Endothelial cell of umbilical vein (primary cell): ENCODE measurements at places on chromosomes 7 and 10.
A peak's percentile ranks its signal among the peaks of the same experiment; 100 is the strongest.

GRCh38 chr7:133551466-133551865 lies 298.6 kb downstream of the EXOC4 start:
- DNase-seq = no peak

DNA sequence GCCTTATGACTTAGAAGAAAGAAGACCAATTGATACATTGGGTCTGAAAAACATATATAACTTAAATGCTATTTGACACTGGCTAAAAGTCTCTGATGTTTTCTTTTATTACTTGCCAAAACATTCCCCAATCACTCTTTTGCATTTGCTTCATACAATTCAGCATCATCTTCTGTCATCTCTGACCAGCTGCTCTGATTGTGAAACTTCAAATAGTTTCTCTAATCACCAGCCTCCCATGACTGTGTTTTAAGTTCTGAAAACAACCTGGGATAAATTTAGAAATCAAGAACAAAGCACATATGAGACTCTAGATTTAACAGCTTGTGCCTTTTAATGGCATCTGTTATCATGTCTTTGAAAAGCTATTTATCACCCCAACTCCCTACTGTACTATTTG lies 208.4 kb upstream of the KCND2 start:
- no peak for DNase-seq

DNA sequence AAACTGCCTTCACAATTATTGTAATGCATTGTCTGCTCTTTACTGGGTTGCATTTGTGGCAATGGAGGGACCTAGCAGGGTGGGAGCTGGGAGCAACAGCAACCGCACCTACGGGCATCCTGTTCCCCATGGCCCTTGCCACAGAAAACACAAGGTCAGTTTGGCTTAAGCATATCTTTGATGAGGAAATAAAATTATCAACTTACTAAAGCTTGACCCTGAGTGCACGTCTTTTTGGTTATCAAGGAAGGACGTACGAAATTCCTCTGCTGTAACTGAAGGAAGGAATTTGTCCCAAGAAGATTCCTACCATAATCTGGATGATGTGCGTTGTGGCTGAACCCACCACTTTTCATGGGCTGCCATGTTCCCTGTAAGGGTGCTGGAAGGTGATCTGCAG lies 19.9 kb upstream of the PTPRN2 start:
- no peak for DNase-seq

DNA sequence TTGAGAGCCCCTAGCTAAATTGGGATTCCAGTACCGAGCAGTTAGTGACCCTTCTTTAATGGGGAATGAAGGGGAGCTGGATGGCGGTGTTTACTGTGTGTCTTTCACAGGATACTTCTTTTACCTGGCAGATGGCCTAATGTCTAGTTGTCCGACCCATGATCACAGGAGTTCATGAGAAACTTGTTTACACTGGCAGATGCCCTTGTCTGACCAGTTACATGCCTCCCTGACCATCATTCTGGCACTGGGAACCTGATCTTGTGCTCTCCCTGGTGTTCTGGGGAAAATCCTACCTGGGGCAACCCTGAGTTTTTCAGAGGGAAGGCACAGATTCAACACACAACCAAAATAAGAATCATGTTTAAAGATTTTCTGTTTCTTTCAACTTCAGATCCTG lies 120.1 kb upstream of the SLC13A1 start:
- DNase-seq = no peak

DNA sequence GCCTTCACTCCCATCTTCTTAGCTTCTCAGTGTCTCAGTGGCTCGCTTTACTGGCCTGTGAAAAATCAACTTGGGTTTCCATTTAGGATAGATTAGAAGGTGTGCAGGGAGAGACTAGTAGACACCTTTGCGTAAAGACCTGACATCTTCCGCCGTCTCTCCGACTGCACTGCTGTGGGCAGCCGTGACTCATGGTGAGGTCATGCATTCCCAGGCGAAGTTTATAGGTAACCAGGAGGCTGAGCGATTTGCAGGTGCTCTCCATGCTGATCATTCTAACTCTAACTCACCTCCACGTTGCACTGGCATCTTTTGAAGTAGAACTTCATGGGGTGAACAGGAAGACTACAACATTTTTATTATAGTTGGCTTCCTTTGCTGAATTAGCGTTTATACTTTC lies 68.0 kb upstream of the ZNF438 start:
- DNase-seq = no peak

- peak; percentile 11 for DNase-seq
Measured at GRCh38 chr10:119469846-119470245, 72.7 kb downstream of the RGS10 start.

DNA sequence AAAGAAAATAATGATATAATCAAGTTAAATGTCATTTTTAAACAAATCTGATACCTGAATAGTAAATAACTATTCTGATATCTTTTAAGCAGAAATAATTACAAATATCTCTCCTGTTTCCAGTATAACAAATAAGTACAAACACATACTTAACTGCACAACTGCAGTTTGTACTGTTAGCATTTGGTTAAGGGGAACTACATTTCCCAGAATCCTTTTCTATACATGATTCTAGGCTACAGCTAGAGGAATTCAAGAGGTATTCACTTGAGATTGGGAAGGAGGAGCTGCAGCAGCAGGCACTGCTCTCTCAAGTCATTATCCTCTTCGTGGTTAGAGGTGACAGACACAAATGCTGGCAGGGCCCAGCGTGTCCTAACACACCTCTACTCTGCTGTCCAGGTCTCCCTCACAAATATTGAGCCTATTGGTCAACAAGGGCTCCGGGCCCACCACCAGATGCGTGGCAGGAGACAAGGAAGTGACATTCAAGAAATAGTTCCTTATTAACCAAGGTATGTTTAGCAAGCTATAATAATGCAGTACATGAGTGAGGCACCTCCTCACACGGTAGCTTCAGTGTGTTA lies 255.1 kb upstream of the MKLN1 start:
- DNase-seq = peak; percentile 61

DNA sequence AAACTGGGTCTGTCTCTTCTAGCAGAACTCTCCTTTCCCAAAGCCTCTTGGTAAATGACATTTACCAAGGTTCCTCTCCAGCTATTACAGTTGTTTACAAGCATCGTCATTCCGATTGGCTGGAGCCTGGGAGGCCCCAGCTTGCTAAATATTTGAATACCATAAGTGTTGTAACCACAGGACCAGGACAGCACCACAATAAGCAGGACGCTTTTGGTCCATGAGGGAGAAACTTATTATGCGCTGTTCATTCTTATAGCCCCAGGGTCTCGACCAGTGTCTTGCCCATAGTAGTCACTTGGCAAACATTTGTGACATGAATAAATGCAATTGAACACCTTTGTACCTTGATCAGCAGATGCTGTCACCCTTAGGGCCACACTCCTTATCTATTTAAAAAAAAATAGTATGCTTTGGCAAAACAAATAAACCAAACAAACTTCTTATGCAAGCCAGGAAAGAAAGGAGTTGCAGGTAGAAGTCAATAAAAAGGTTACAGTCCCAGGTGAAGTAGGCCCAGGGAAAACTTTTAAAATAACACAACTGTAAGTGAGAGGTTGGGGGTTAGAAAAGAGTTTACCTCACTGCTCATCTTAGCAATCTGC lies 32.8 kb downstream of the NRAP start:
- DNase-seq = no peak

GRCh38 chr10:80705899-80706298 lies 168.2 kb downstream of the SH2D4B start:
- no peak for DNase-seq

GRCh38 chr7:96121752-96122151 lies 200.1 kb downstream of the SLC25A13 start:
- DNase-seq = no peak

DNA sequence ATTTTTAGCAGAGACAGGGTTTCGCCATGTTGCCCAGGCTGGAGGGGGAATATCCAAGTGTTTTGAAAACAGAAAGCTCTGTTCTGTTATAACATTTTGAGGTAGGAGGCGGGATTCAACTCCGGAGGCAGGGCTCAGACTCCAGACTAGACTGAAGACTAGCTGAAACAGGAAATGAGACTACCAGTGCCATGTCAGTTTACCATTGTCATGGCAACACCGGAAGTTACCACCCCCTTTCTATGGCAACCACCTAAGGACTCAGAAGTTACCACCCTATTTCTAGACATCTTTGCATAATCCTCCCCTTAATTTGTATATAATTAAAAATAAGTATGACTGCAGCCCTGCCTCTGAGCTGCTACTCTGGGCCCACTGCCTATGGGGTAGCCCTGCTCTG lies 1069.1 kb upstream of the AUTS2 start:
- DNase-seq = no peak

- no peak for DNase-seq
Measured at GRCh38 chr10:70753841-70754621, 31.1 kb downstream of the TBATA start.

GRCh38 chr10:77028042-77028441 lies 609.6 kb downstream of the KCNMA1 start:
- DNase-seq = no peak

GRCh38 chr10:43874984-43875383 lies 226.3 kb upstream of the ZNF32 start:
- no peak for DNase-seq

GRCh38 chr7:133052826-133053225 lies 29.1 kb downstream of the CHCHD3 start:
- no peak for DNase-seq

DNA sequence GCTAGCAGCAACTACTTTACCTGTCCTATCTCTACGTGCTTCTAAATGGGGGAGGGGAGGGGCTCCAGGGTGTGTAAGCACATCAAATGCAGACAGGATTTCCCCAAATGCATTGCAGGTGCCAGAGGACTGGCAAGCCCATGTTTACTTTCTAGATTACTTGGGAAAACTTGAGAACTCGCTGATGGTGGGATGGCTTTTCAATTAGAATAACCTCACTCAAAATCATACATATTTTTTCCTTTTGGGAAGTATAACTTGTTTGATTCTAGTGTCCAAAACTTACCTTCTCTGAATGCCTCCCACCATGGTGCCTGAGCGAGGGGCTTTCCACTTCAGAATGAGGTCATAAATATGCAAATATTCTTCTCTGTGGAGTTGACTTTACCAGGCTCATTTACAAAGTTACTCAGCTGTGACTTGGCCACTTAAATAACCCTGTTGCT lies 191.3 kb upstream of the RHOBTB1 start:
- peak; percentile 12 for DNase-seq

DNA sequence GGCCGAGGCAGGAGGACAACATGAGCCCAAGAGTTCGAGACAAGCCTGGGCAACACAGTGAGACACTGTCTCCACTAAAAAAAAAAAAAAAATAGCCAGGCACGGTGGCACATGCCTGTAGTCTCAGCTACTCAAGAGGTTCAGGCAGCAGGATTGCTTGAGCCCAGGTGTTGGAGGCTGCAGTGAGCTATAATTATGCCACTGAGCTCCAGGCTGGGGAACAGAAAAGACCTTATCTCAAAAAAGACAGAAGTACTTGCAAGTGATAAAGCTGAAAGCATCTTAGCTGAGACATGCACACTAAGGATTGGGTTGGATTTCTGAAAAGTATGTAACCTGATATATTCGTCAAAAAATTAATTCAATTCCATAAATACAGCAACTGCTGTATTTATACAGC lies 68.4 kb downstream of the PPP1R3C start:
- no peak for DNase-seq

GRCh38 chr7:36217961-36218284 lies 64.9 kb downstream of the EEPD1 start:
- no peak for DNase-seq
